ENCODE measurements at places on chromosomes 7 and 10. TPM values are rescaled to one million over a fixed set of nuclear protein-coding genes. Genes with fewer than 3 reads are reported as not detected.

Gene NUTM2E
- total RNA-seq, result 0.78 TPM

Gene IFIT1B
- total RNA-seq, result not detected

Gene PRSS37
- total RNA-seq, result not detected

Gene SKIDA1
- 9.7 TPM for total RNA-seq

Gene DRGX
- not detected for total RNA-seq

Gene JMJD1C
- 112 TPM for total RNA-seq

Gene ACHE
- 9.2 TPM for total RNA-seq

Gene RELN
- 9.7 TPM for total RNA-seq

Gene GIMAP1
- not detected for total RNA-seq

Gene RPEL1
- total RNA-seq, result not detected

Gene CUZD1
- not detected for total RNA-seq

Gene CPA2
- total RNA-seq, result 0.73 TPM

Gene SH2D4B
- total RNA-seq, result 0.27 TPM

- DNase-seq, result no peak
Observed at GRCh38 chr10:70477661-70478162, 855 bp upstream of the PALD1 start.

GRCh38 chr7:5463031-5463430 lies 39.4 kb upstream of the TNRC18 start:
- DNase-seq, result no peak

- DNase-seq, result no peak
Observed at GRCh38 chr10:124389613-124390361, 28.9 kb downstream of the OAT start.

DNA sequence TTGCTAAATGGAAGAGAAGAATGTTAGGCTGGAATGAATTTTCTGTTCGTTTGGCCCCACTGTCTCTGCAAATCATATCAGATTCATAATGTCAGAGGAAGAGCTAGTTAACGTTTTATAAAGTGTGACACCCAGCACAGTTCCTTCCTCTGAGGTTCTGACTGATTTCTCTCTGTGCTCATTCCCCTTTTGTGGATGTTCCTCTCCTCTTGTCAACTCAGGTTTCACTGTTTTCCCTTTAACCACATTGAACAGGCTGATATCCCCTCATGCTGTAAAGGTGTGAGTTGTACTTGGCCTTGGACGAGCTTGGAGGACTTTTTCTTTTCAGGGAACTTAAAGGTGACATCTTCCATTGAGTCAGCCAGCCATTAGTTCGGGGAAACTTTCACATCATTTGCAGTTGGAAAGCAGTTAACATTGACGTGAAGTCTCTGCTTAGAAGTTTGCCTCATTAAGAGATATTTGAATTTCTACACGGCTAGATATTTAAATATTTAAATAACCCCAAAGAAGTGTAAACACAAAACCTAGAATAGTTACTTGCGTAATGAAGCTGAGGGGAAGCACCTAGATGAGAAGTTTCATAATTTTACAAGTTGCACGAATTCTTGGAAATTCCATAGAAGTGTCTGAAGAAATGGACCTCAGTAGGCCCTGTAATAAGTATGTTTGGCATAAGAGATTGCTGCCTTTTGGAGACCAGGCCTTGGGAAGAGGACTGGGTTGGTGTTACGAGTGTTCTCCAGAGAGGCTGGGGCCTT lies 101.5 kb upstream of the EGR2 start:
- DNase-seq, result no peak

DNA sequence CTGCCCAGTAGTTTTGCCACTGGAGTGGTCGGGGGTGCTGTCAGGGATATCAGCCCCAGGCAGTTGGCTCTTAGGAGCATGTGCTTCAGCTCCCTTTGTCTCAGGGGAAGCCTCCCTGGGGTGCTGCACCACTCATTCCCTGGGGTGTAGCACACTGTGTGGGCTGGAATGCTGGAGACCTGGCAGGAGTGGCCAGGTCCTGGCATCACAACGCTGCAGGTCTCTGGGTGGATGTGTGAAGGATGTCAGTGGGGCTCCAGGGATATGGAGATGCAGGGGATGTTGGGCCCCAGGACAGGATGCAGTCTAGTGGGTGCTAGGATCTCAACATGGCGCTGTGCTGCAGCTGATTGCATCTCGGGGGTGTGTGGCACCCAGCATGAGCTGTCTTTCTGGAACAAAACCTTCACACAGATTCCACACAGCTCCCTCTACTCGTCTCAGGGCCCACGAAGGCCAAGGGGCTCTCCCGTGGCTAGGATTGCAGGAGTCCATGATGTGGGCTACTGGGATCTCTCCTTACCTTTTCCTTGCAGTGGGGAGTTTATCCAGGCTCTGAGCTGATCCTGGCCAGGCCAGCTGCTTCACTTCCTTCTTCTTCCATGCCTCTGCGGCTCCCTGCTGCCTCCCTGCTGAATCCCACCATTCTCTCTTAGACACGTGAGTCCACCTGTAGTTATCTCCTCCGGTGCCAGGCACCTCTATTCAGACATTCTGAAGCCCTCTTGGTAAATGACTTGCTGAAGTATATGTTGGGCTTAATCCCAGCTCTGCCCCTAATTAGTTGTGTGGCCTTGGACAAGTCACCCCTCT lies 295.1 kb downstream of the RPS24 start:
- no peak for DNase-seq

- DNase-seq, result no peak
Observed at GRCh38 chr7:103702982-103703381, 257.0 kb upstream of the SLC26A5 start.

- DNase-seq, result no peak
Observed at GRCh38 chr10:34567659-34568253, 247.3 kb downstream of the PARD3 start.

DNA sequence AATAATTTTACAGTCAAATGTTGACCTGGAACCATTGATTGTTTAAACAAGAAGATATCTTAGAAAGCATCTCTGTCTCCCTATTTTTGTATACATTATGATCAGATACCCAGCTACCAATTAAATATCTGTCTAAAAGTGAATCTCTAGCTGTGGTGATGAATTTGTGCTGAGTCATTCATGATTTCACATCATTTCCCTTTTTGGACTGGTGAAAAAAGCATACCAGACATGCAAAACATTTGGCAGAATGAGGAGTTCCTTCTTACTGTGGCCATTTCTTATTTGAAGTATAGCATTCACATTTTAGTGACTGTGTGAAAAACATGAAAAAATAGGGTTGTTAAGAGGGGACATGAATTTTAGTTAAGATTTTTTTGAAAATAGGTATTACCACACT lies 98.0 kb upstream of the GATA3 start:
- DNase-seq, result no peak

- DNase-seq, result no peak
Observed at GRCh38 chr7:13878154-13878553, 111.3 kb downstream of the ETV1 start.

GRCh38 chr10:87531908-87532622 lies 27.4 kb downstream of the MINPP1 start:
- DNase-seq, result no peak

- no peak for DNase-seq
Observed at GRCh38 chr7:92279396-92280031, 33.7 kb downstream of the ANKIB1 start.

- DNase-seq, result no peak
Observed at GRCh38 chr10:80281784-80282765, 7.4 kb downstream of the MAT1A start.

DNA sequence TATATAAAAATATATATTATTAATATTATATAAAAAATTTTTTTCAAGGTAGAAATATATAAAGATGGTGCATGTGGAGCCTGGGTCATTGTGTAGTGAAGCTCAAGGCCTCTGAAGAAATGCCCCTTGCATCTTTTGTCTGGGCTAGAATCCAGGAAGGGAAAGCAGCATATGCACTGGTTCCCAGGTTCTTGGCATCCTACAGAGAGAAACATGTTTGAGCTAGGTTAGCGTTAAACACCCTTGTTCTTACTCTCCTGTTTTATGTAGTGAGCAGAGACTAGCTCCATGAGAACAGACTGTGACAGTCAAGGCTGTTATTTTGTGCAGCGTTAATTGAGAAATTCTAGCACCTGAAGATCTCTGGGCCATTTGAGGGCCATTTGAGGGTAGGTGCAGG lies 116.1 kb downstream of the POM121L12 start:
- no peak for DNase-seq

GRCh38 chr7:46786221-46786954 lies 795.5 kb downstream of the TNS3 start:
- no peak for DNase-seq

DNA sequence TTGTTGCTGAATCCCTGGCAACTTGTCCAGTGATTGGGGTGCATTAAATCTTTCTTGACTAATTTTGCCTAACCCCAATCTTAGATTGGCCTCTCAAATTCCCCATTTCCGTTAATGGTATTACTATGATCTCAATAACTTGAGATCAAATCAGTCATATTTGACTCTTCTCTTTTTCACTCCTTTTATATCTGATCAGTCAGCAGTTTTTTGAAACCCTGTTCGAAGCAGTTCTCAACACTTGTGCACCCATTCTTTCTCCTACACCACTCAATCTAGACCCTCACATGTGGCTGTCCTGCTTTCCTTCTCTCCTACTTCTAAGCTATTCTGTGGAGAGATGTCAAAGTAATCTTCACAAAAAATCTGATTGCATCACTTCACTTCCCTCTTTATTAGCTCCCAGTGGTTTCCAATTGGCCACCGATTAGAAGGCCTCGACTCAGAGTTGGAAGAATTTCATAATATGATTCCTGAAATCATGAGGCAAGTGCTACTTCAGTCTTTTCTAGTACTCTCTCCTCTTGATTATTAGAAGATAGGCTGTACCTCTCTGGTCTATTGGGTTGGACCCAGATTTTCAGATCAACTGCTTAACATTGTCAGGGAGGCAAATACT lies 128.9 kb downstream of the ZNF365 start:
- no peak for DNase-seq

DNA sequence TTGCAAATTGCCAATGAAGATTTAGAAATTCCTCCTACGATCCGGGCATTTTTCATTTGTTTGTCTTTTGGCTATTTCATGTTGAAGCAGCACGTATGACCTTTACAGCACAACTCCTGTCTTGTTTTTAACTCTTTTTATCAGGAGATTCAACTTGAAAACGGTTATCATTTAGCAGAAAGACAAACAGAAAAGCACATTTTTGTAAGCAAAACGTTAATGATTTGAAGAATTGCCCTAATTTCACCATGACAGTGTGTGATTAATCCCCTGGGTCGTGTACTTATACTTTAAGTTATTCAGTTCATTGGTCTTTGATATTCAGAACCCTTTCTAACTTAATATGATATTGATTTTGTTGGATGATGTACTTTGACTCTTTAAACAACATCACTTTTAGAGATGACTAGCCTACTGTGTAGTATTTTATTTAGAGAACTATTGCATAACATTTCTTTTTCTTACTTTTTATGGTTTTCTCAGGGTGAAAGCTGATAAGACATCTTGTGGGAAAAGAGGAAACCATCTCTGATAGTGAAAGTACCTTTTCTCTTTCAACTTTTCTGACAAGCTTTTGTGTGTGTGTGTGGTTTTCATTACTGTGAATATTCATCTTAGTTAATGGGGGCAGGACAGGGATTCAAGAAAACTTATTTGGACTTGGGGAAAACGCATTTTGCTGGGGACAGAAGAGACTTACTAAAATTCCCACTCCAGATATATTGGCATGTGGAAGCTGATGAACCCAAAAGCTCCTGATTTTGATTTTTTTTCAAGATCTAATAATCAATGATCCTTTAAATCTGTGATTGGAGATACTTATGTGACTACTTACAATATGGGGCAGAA lies 8.1 kb downstream of the HHEX start:
- DNase-seq, result no peak

- DNase-seq, result no peak
Observed at GRCh38 chr7:16409777-16410176, 11.6 kb downstream of the CRPPA start.

- no peak for DNase-seq
Observed at GRCh38 chr10:118792526-118792925, 37.8 kb upstream of the CACUL1 start.

DNA sequence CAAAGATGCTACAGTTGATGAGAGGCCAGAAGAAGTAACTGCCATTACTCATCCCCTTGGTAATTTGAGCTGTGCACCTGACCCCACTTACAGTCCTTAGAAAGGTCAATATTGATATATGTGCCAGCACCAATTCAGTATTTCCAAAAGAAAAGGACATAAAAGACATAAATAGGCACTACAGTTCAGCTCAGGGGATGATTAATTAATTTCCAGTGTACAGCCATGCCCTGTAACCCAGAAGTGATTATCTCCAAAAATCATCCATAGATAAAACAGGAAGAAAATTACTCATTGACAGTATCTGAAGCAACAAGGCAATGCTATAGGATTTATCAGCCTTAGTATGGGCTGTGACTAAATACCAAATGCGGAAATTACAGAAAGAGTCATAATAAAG lies 82.4 kb downstream of the PHYHIPL start:
- DNase-seq, result no peak

DNA sequence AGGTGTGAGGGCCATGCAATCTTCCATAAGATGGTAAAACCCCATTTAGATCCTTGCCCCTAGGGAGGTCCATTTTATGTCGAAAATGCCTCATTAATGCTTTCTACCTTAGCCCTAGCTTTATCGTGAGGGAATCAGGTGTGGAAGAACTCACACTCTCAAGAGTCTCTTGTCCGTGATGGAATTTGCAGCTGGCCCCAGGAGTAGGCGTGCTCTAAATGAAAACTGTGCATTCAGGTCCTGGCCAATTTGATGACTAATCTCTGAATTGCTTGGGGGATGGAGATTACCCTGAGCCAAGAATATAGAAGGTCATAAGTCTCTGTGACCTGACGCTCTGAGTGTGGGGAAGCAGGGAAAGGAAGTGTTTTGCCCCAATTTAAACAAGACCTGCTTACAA lies 6.6 kb downstream of the C10orf90 start:
- no peak for DNase-seq

GRCh38 chr7:37982423-37982822 lies 62.0 kb downstream of the EPDR1 start:
- no peak for DNase-seq

GRCh38 chr10:30857803-30858202 lies 173.9 kb downstream of the ZNF438 start:
- DNase-seq, result no peak

GRCh38 chr7:94056796-94057207 lies 52.6 kb upstream of the BET1 start:
- DNase-seq, result no peak

DNA sequence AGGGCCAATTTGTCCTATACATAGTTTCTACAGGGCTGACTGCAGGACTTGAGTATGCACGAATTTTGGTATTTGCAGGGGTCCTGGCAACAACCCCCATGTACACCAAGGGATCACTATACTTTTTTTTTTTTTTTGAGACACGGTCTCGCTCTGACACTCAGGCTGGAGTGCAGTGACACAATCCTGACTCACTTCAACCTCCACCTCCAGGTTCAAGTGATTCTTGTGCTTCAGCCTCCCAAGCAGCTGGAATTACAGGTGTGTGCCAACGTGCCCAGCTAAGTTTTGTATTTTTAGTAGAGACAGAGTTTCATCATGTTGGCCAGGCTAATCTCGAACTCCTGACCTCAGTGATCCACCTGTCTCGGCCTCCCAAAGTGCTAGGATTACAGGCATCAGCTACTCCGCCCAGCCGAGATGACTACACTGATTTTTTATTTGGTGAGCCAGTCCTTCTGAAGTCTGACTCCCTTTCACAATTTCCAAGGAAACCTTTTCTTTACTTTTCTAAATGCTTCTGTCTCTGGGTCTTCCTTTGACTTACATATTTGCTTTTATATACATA lies 19.8 kb downstream of the CFAP70 start:
- no peak for DNase-seq

- DNase-seq, result no peak
Observed at GRCh38 chr10:50286996-50287803, 35.9 kb upstream of the ASAH2 start.

All from mesothelial cell of epicardium (in vitro differentiated cells).